ENCODE measurements at places on chromosomes 4 and X.

- no peak for DNase-seq
Measured at GRCh38 chr4:36917413-36917812, 327.1 kb upstream of the NWD2 start.

DNA sequence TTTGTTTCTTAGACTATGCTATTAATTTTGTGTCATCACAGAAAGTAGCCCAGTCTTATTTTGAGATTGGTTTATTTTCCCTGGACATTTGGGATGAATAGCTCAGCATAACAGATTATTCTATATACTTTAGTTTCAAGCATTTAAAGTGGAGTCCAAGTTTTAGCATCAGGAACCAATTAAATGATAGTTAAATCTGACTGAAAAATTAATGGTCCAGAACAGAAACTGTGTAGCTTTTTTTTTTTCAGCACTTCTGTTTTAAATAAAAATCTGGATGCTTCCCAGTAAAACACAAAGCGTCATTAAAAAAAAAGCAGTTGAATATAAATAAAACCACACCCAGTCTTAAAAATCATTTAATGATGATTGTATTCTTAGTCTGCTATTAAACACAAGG is 59.4 kb upstream of the PITX2 start:
- DNase-seq, result no peak

DNA sequence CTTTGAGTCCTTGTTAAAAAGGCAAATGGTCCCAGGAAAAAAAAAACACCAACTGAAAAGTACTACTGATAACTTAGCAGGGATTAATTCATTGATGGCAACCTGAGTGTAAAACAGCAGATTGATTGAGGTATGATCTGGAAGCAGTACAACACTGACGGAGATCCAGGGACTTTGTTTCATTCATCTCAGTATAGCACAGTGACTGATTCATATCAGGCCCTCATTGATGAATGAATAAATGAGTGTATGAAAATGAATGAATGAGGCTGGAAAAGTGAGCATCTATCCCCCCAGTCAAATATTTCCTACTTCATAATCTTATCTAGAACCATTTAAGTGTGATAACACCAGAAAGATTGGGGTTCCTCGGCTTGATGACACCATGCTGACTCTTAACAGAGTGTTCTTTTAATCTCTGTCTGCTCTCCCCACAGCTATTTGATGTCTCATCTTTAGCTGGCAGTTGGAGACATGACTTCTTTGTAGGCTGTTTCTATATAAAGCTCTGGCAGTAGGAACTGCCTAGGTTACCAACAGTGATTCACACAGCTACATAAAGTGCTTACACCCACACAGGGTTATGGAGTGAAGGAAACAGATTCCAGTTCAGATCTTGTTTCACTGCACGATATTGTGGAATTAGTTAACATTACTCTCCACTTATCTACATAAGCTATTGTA is 18.6 kb upstream of the RNF128 start:
- no peak for DNase-seq

DNA sequence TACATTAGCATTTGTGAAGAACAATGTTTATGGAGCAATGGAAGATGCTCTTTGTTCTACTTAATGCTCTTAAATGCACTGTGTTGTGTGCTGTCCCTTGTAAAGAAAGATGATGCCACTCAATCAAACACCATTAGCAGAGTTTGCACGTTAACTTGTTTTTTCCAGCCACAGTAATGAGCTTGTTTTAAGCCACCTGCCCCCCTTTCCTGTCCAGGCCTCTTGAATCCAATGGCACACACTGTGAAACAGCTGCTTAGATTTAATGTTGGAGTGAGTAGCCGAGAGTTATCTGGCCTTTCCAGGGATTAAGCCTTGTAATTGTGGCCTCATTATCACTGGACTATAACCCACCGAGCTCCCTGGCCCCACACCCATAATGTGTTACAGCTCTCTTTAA is 86.0 kb downstream of the PAK3 start:
- DNase-seq, result no peak

- DNase-seq, result no peak
Measured at GRCh38 chr4:10031668-10032590, 10.6 kb upstream of the SLC2A9 start.

DNA sequence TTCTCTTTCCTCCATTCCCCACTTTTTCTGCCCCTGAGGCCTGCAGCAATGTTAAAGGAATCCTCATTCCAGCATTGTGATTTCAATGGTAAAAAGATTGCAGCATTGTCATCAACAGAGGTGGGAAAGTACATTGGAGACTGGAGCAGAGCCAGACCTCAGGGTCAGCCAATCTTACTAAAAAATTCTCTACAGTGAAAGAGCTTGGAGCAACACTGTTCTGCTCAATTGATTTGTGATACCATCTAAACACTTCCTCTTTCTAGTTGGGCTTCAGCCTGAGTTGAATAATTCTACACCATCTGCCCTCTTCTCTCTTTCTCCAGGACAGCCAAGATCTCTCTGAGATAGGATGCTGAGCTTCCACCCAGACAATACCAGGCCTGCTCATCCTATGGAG is 176.5 kb downstream of the AR start:
- DNase-seq, result no peak

DNA sequence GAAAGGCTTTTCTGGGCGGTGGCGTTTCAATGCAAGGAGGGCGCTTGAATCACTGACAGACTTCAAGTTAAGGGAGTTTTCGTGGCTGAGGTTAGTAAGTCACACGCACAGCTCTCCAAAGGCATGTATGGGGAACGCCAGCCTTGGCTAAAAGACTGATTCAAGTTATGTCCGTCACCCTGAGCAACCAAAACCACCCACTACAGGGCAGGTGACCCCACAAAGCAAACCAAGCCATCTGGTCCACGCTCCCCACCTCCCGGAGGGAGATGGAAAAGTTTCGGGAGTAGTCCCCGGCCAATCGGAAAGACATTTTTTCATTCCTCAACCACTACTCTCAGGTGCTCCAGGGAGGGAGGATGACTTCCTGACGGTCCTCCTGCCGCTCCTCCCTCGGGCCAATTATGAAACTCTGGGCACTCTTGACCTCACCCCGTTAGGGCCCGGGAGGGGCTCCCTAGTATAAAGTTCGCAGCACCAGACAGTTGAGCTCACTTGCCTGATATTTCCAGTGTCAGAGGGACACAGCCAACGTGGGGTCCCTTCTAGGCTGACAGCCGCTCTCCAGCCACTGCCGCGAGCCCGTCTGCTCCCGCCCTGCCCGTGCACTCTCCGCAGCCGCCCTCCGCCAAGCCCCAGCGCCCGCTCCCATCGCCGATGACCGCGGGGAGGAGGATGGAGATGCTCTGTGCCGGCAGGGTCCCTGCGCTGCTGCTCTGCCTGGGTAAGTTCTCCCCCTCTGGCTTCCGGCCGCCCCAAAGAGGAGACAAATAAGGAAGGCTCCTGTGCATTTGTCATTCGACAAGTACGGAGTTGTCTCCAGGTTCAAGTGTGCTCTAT is at the start of gene EREG:
EREG (plus strand) TSS at position 494 of the 840 bp plus-strand sequence; CDS start at position 658, 164 bp downstream.
- peak; percentile 18 for DNase-seq

GRCh38 chr4:3522326-3522640 is 9.9 kb downstream of the LRPAP1 start:
- no peak for DNase-seq

GRCh38 chr4:159177265-159178150 is 74.6 kb downstream of the RAPGEF2 start:
- no peak for DNase-seq

GRCh38 chrX:82218361-82218760 is 1016.5 kb downstream of the SH3BGRL start:
- DNase-seq, result no peak

- no peak for DNase-seq
Measured at GRCh38 chrX:67613996-67614395, 70.2 kb downstream of the AR start.

DNA sequence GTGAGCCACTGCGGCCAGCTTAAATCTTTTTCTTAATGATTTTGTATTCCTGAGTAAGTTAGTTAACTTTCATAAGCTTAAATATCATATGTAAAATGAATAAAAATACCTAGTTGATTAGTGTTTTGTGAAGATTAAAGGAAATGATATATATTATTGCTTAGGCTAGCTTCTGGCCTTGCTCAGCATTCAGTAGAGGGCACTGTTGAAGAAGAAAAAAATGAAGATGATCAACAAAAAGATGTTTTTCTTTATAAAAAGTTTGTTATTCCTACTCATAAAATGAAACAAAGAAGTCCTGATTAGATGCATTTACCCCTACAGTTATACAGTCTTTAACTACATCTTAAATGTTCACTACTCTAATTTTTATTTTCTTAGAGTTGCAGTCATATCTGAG is 797.7 kb downstream of the RAPGEF2 start:
- no peak for DNase-seq

DNA sequence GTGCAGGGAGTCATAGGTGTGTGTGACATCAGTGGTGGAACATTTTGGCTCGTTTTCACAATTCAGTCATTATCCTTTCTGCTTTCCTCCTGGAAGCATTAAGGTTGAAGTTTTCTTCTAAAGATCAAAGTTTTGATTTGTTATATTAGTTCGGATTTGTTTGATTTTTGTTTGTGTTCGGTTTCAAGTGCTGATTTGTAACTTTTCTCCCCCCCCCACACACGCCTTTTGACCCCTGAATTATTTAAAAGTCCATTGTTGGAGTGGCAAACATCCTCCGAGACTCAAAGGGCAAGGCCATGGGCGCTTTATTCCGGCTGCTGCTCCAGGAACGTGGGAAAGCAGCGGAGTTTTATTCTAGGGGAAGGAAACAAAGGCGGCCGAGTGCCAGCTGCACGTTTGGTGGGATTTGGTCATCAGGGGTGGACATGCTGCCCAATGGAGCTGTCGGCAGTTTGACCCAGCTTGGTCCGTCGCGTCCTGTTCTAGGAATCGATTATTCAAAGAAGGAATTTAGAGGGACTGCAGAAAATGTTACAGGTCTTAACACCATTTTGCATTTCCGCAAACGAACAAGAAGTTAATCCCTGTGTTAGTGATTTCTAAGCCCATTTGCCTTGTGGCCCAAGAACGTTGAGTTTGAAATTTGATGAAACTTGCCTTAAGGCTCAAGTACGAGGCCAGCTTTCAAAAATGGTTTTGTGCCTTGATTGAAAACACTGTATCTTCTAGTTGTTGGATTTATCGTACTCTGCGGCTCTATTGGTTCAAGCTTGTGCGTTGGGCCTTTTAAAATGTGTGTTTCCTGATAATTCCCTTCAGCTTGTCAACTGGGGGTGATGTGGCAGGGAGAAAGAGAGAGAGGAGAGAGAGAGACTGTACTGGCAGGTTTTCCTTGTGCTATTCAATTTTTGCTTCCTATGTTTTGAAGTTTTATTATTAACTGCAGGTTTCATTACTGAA is 565 bp upstream of the ZNF41 start:
- no peak for DNase-seq

GRCh38 chr4:109009909-109010308 is 247.1 kb upstream of the ETNPPL start:
- DNase-seq, result no peak

DNA sequence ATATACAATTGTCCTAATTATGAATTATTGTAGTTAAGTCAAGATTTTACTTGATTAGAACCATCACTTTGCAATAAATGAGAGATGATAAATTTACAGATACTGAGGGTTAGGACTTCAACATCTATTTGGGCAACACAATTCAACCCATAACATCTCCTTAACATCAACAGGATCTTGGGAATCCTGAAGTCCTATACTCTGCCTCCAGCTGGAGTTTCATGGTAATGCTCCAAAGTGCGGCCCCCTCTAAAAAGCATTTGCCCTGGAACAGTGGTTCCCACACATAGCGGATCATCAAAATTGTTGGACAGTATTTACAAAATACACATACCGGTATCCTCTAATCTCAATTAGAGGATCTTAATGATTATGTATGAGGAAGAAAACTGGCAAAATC is 618.6 kb downstream of the CENPC start:
- no peak for DNase-seq

DNA sequence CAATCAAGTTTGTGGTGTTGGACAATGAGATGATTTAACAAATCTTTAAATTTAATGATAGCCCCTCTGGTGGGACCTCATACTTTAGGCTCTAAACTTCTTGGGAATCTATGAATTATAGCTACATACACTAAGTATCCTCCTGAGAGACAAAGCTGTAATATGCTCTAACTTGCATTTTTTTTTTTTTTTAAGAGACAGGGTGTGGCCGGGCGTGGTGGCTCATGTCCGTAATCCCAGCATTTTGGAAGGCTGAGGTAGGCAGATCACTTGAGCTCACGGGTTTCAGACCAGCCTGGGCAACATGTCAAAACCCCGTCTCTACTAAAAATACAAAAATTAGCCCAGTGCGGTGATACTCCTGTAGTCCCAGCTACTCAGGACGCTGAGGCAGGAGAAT is 23.3 kb upstream of the COQ2 start:
- no peak for DNase-seq

- no peak for DNase-seq
Measured at GRCh38 chrX:123230798-123231197, 46.7 kb downstream of the GRIA3 start.

GRCh38 chr4:77021614-77022089 is 54.1 kb downstream of the CCNI start:
- DNase-seq, result no peak
